Tibial artery (tissue), 4 donors: ENCODE measurements at places on chromosomes 4 and X.
A peak's percentile ranks its signal among the peaks of the same experiment; 100 is the strongest.

GRCh38 chr4:139872274-139872673, 206.7 kb downstream of the MGST2 start:
- no peak for DNase-seq

- DNase-seq, result no peak
Observed at GRCh38 chr4:184282895-184283654, 65.4 kb upstream of the ENPP6 start.

GRCh38 chr4:128454881-128455280, 167.3 kb upstream of the PGRMC2 start:
- no peak for DNase-seq

GRCh38 chr4:89992744-89993143, 98.1 kb downstream of the MMRN1 start:
- no peak for DNase-seq

- DNase-seq, result no peak
Observed at GRCh38 chrX:23788521-23788920, 5.5 kb downstream of the SAT1 start.

DNA sequence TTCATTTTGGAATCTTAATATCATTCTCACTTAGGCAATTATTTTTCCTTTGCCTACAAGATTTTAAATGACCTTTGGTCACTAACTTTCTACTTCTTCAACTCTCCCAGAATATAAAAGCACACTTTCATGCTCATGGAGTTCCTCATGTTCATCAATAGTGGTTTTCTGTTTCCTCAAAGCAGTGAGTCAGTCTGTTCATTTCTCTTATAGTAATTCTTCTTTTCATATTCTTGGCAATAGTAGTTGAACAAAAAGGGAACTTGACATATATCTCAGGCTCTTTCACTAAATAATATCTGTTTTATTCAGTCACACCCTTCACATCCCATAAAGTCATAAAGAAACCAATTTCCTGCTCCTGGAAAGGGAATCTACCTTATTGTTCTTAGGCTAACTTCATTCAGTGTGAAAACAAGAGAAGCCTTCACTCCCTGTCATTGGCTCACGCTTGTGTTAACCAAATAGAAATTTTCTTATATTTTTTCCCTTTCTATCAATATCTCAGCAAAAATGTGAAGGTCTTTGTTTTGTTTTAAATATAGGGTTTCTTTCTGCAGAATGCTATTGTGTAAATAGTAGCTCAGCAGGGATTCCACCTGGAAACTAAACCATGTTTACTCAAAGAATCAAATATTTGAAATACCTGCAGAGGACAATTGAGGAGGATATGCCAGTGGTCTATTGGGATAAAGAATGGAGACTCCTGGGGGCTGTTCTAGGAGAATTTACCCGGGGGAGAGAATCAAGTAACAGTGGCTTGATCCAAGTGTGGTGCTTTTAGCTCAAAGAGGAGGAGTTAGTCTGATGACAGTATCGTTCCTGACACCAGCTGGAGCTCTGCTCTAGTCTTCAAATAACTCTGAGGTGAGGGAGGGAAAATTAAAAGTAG, 13.4 kb upstream of the TNIP3 start:
- DNase-seq, result no peak

DNA sequence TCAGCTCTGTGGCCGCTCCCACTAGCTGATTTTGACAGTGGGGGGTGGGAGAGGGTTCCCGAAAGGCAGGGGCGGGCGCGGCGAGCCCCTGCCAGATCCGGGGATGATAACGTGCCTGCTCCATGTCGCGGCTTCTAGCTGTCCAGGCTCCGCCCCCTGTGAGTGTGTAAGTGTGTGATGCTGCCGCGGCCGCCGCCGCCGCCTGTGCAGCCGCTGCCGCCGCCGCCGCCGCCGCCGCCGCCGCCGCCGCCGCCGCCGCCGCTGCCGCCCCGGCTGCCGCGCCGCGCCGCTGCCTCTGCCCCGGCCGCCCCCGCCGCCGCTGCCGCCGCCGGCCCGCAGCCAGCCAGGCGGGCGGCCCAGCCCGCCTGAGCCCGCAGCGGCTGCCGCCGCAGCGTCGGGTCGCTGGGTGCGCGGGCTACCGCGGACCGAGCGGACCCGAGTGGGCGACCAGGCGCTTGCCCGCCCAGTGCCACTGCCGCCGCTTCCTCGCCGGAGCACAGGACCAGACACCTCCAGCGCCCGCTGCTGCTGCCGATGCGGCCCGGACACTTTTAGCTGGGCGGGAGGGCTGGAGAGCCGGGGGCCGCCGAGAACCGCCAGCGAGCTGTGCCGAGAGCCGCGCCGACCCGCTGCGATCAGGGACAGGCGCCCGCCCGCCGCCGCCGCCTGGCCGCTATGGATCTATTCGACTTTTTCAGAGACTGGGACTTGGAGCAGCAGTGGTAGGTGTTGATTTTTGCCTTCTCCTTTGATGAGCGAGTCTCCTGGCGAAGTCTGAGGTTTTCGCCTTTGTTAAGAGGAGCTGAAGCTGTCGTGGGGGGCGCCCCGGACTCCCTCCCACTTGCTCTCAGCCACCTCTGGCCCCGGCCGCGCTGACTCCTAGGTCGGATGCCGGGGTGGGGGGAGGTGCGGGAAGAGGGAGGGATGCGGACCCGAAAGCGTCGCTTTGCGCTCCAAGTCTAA, at the start of gene AFF2:
Gene AFF2, plus strand, starts transcription at position 195 of the 963 bp plus-strand sequence. Its CDS starts 481 bp downstream, at position 676.
- DNase-seq, result no peak

- no peak for DNase-seq
Observed at GRCh38 chr4:124632439-124632838, 80.1 kb downstream of the ANKRD50 start.

DNA sequence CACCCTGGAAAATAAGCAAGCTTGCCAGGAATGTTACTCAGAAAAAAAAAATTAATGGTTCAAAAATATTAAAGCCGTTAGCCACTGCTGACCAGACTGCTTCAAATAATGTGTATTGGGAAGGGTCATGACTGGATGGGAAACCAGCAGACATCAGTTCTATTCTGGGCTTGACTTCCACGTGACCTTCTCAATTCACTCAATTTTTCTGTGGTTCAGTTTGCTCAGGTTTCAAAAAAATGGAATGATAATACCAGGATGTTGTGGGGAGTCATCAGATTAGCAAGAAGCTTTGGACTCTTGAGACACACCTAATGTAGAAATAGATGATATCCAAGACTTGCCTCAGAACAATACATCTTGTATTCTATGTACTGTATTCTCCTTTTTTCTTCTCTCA, 541.9 kb upstream of the BOD1L1 start:
- DNase-seq, result no peak

- DNase-seq, result no peak
Observed at GRCh38 chr4:14478504-14478903, 523.8 kb upstream of the CPEB2 start.

- DNase-seq, result no peak
Observed at GRCh38 chrX:124018023-124018422, 56.5 kb downstream of the STAG2 start.

DNA sequence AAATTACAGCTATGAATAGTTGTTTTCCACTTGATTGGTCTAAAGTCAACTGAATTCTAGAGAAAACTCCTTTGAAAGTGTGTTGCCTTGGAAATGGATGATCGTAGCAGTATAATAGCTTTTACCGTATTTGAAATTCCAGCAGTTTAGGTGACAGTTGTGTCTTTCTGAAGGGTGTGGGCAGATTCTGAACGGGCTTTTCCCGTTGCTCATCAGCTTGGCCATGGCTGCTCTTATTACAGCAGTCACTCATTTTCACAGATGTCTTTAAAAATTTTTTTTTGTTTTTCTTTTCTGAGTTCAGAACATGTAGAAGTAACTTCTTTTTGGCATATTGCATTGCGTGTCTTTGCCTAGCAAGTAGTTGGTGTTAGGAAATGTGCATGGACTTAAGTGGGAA, 69.6 kb upstream of the SLC4A4 start:
- no peak for DNase-seq

- no peak for DNase-seq
Observed at GRCh38 chrX:120457766-120458180, 11.3 kb downstream of the LAMP2 start.

- no peak for DNase-seq
Observed at GRCh38 chr4:53477636-53478035, 100.2 kb downstream of the FIP1L1 start.

DNA sequence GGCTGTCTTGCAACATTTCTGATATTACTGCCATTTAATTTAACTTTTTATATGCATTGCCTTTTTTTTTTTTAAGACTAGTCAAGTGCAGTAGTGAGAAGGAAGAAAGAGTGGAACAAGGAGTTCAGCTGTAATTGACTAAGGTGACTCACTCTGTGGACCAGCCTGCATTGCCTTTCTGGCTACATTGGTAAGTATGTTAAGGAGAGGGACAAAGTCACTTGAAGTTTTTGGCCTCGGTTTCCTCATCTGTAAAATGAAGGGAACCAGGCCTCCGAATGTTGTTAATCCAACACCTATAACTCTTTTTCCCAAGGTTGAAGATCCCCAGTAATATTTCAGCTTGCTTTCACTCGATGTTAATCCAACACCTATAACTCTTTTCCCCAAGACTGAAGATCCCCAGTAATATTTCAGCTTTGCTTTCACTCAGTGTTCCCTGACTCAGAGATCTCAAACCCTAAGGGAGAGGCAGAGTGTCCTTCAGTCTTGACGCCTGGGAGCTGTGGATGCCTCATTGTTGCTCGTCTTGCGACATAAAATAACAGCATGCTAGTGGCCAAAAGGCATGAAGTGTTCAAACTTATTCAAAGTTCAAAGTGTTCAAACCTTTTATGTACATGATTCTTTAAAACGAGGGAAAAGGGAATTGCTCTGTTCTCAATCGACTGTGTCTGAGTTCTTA, 102.0 kb downstream of the SORBS2 start:
- no peak for DNase-seq

- DNase-seq, result no peak
Observed at GRCh38 chrX:47900833-47901232, 64.1 kb downstream of the ZNF81 start.

DNA sequence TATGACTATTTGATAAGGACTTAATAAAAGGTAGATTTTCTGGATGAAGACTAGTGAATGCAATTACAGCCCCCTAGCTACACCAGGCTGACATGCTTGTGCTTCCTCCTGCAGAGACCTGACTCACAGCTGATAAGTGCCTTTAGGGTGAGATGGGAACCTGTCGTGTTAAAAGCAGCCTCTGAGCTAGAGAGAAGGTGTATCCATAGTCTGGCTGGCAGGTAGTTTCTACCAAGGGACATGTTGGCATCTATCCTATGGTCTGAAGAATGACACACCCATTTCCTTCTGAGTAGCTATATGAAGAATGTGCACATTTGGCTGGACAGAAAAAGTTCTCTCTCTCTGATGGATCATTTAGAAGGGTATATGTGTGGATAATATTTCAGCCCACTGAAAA, 64.1 kb downstream of the PARM1 start:
- no peak for DNase-seq

DNA sequence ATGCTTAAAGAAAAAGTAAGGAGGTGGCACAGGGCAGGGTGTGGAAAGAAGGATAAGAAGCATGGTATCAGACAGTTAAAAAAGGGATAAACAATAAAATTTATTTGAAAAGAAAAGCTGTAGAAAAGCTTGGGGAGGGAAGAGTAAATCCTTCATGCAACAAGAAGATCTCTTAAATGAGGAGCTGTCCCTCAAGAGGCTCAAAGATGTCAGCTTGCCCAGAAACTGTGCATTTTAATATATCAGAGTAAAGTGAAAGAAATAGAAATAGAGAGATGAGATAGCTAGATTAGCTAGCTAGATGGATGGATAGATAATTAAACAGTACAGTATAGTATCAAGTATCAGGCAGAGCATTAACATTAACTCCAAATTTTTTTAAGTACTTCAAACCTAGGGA, 170.3 kb downstream of the LDB2 start:
- DNase-seq, result no peak

DNA sequence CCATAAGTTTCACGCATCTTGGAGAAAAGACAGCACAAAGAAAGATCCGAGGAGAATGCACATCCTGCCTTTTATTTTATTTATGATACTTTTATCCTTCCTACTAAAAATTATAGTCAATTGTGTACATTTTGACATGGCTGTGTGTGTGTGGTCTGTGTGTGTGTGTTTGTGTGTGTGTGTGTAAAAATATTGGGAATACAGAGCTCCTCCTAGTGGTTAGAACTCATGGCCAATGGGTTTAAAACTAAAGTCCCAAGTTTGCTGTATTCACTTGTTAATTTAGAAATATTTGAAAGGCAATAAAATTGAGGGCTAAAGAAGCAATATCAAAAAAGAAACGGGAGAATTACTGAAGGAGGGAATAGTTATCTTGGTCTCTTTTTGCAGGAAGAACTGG, 47.5 kb downstream of the NKX6-1 start:
- no peak for DNase-seq

- DNase-seq, result peak; percentile 22
Observed at GRCh38 chrX:22097012-22097694, 65.0 kb downstream of the PHEX start.

DNA sequence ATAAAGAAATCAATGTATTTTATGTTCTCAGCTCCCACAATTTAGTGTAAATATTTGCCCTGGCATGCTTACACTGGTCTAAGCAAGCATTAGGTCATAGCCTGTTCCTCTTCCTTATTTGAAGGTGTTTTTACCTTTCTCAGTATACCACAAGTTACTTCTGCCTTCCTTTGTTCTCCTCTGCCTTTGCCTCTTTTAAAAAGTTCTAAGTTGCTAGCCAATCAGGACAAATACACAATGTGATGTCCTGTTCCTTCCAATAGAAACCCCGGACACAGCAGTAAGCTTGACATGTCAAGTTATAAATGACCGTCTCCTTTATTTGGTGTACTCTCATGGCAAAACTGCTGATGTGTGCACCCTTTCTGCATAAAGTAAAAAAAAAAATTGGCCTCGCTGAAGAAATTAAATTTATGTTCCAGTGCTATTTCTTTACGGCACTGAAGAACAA, 49.4 kb downstream of the UGT2B10 start:
- DNase-seq, result no peak

- no peak for DNase-seq
Observed at GRCh38 chr4:102217345-102217744, 127.9 kb downstream of the SLC39A8 start.

DNA sequence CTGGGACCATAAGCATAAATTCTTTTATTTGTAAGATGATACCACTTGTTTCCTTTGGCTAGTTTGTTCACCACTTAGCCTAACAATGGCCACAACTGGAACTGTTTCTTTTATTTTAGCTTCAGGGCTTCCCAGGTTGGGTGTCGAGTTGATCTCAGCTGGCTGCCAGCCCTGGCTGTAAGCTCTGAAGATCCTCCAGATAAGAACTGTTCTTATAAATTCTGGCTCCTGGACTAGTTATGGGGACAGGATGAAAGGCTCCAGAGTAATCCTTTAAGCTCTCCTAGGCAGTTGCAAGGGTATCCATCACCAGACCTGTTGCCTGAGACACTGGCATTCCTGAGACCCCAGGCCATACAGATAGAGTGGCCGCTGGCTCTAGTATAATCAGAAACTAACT, 129.4 kb upstream of the ACSL4 start:
- DNase-seq, result no peak

DNA sequence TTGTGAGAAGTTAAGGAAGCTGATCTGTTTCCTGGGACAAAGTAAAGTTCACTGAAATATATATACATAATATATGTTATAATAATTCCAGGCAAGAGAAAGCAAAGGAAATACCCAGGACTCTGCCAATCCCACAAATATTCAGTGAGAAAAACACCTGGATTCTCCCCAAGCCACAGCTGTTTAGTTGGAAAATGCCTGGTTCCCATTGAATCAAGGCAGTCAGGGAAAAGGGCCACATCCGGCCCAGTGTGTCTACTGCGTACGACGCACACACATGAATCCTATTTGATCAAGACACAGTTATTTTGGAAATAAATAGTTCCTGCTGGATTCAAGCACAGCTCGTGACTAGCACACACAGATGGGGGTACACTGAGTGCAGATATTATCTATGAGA, 6.3 kb upstream of the DCHS2 start:
- no peak for DNase-seq

- no peak for DNase-seq
Observed at GRCh38 chr4:89752932-89753598, 83.9 kb downstream of the SNCA start.
